ENCODE measurements at places on chromosomes 4 and X.

DNA sequence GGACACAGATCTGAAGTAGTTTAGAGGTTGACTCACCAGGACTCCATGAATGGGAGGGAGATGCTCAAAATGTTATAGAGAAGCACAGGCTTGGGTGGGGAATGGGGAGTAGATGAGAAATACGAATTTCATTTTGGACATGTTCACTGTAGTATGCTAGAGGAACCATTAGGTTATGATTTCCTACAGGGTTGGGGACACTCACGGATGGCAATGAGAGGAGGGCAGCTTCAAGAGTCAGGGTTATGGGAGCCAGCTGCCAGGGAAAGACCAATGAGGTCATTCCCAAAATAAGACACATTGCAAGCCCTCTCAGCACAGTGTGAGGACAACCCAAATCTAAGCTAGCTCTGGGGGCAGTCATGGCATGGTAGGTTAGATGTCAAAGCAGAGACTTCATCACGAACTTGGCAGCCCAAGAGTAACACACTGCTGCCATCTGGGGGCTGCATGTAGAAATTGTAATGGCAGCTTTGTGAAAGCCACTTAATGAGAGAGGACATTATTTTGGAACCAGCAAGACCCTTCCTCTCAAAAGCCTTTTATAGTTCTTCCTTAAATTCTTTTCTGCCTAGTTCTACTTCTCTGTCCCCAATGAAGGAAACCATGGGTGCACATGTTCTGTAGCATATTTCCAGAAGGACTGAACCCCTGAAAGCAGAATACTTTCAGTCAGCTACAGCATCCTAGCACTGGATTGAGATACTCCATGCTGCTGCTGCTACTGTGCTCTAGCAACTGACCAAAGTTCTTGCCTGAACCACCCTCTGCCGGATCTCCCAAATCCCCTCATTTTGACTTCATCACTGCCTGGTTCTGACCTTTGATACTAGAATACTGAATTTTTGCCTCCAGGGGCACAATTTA, 16.2 kb upstream of the ZCCHC12 start:
- peak; percentile 39 for DNase-seq

- DNase-seq, result no peak
Observed at GRCh38 chr4:142091691-142092182, 455.4 kb downstream of the IL15 start.

DNA sequence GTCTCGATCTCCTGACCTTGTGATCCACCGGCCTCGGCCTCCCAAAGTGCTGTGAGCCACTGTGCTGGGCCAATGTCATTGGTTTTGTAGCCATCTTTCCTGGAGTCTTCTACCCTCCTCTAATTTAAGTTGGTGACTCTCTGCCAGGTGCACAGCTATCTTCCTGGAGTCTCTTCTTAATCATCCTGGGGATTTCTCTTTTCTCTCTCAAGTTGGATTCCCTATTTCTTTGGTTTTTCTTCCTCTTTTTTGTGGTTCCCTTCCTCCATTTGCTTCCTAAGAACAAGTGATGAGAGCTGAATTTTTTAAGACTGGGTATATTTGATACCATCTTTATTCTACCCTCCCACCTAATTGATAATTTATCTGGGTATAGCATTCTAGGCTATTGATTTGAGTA, 113.8 kb downstream of the SYNPO2 start:
- DNase-seq, result no peak

DNA sequence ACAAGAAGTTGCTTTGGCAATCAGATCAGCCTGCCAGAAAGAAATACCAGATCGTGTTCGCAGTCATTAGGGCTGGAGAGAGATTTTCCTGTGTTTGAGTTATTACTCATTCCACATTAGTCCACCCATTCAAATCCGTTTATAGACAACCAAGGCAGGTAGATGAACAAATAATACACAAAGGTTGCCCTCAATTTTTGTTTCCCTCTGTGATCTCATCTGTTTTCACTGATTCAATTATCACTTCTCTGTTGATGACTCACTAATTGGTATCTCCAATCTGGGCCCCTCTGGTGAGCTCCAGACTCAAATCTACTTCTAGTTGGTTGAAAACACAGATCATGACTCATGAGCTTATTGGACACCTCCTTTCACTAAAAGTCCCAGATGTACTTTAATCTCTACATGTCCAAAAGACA, 54.5 kb downstream of the CHM start:
- no peak for DNase-seq

DNA sequence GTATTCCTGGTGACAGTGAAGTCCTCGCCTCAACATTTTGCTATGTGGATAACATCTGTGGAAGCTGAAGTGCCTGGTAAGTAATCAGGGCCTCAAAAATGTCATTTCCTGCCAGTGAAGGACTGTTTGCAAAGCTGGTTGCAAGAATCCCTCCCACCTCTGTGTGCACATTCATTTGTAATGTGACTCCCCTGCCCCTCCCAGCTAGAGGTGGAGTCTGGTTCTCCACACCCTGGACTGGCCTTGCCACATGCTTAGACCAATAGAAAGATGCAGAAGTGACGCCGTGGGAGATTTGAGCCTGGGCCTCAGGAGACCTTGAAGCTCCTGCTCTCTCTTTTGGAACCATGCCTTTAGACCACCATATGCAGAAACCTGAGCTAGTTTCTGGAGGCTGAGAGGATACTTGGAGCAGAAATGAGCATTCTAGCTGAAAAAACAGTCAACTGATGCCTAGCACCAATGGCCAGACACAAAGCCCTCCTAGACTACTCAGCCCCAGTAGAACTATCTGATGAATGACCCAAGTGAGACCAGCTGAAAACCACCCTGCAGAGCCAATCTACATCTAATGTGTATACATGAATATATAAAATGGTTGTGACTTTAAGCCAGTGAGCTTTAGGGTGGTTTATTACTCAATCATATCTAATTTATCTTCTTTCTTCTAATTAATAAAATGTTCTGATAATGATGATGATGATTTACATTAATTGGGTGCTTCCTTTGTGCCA, 47.8 kb upstream of the CRMP1 start:
- no peak for DNase-seq

GRCh38 chr4:15683143-15683495, 1.5 kb downstream of the FAM200B start:
- no peak for DNase-seq

- DNase-seq, result no peak
Observed at GRCh38 chr4:188061083-188061482, 48.3 kb downstream of the TRIML2 start.

DNA sequence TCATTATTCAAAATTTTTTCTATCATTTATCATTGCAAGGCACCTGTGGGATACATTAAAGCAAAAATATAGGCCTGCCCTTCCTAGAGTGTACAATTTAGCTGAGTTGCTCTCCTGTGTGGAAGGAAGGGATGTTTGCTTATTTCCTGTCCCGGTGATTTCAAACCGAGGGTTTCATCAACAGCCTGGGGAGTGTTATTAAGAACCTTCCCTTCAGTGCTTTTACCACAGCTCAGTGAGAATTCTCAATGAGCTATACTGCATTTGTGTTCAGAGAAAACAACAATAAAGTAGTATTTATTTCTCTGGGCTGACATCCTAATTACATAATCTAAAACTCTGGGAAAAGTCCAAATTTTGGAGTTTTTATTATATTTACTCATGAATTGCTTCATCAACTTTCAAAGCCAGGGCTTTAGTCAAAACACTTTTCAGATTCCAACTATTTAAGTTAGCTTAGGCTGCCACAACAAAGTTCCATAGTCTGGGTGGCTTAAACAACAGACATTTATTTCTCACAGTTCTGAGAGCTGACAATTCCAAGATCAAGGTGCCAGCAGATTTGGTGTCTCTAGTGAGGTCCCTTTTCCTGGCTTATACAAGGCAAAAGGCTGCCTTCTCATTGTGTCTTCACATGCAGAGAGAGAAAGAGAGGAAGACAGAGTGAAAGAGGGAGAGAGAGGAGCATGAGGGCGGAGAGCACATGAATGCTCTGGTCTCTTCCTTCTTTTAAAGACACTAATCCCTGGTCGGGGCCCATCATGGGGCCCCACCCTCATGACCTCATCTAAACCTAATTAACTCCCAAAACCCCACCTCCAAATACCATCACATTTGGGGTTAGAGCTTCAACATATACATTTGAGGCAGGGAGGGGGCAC, 62.6 kb downstream of the MMRN1 start:
- DNase-seq, result no peak

DNA sequence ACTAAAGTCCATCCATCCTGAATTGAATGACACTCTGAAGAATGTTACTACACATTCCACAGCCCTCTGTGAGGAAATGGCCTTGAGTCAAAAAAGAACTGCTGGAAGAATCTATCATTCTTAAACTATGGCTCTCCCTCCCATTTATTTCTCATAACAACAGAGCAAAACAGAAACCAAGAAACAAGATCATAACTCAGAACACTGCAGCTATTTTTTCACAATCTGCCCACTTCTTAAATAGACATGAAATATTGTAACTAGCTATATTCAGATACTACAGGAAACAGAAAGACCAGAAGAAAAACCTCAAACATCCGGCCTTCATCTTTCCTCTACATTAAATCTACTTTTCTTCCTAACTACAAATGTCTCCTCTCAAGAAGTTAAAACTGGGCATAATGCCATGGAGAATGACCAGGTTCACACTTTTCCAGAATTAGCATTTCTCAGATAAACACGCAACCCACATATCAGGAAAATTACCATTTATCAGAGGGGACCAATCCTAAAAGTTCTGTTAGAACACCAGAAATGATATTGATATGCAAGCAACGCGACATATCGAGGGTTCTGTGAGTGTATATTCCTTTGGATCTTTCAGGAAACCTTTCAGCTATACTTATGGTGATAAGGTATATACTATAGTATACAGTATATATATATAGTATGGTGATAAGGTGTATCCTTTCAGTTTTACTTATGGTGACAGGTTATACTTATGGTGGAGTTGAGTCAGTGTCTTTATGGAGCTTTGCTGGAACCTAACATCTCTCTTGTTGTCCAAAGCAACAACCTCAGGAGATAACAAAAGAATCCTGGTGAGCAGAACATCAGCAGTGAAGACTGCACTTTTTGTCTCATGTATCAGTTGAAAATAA, 60.4 kb upstream of the IRF2 start:
- DNase-seq, result peak; percentile 80

GRCh38 chr4:23333946-23334878, 555.6 kb downstream of the PPARGC1A start:
- peak; percentile 90 for DNase-seq

DNA sequence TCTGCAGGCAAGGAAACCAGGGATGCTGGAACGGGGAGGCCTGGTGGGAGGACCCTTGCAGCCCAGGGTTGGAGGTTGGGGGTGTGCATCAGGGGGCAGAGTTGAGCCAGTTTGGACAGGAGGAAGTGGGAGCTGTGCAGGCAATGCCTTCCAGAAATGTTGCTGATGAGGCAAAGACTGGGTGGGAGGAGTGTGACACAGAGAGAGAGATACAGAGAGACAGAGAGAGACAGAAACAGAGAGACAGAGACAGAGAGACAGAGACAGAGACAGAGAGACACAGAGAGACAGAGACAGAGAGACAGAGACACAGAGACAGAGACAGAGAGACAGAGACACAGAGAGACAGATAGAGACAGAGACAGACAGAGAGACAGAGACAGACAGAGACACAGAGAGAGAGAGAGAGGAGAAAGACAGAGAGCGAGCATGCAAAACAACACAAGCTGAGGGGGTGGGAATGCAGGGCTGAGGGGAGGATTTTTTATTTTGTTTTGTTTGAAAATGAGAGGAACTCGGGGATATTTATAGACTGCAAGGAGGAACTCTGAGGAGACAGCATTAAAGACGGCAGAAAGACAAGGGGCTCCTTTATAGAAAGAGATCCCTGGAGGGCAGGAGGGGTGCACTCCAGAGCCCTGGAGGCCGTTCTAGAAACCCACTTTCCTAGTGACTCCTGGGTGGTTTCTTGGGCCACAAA, 1.9 kb upstream of the HAUS3 start:
- peak; percentile 61 for DNase-seq

DNA sequence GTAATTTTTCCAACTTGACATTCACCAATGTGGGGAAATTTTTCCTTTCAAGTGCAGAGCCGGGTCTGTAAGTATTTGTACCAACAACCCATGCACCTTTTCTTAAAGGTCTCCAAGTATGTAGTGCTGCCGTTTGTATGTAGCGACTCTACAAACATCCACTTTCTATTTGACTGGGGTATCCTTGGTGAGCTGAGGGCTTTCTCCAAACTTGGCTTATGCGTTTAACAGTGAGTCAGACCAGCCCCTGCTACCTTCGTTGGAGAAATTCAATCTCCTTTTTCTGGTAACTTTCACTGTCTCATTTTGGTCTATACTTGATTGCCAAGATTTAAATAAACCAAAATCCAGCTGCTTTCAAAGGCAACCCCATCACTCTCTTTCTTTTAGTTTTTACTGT, 34.9 kb downstream of the MGST2 start:
- no peak for DNase-seq

- DNase-seq, result no peak
Observed at GRCh38 chrX:103253608-103254007, 1.3 kb downstream of the TCEAL8 start.

GRCh38 chr4:73127839-73128453, 58.4 kb upstream of the COX18 start:
- DNase-seq, result peak; percentile 28

DNA sequence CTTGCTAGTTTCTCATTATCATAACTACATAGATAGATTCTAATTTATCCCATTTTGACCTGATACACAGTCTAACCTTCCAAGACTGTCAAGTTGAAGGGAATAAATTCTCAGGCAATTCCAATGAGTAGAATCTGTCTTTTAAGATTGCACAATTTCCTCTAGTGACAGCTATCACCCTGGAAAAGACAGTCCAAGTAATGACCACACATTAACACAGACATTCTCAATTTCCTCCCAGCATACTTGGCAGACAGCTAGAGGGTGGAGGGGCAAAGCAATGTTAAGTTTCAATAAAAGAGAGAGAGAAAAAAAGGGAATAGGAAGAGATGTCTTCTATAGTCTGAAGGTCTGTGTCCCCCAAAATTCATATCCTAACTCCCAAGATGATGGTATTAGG, 234.7 kb downstream of the LDB2 start:
- DNase-seq, result no peak

GRCh38 chr4:170589597-170590191, 499.9 kb upstream of the AADAT start:
- peak; percentile 30 for DNase-seq

- DNase-seq, result no peak
Observed at GRCh38 chr4:1375761-1376322, 28.8 kb downstream of the UVSSA start.

GRCh38 chrX:138765051-138765450, 53.5 kb upstream of the FGF13 start:
- no peak for DNase-seq

DNA sequence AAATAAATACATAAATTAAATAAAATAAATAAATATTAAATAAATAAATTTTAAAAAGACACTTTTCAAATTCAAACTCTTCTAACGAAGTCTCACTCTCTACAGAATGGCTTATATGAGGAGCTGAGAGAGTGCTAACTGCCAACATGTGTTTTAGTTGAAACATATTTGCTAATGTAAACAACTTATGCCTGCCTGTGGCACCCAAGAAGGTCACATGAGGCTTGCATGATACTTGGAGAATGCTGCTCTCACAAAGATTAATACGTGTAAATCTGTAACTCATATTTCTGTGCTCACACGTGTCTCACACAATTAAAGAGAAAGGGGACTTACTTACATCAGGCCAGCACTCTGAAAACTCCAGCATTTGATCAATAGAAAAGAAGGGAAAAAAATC, 43.2 kb upstream of the PITX2 start:
- DNase-seq, result no peak
